A549 treated with CORT108297 at 1 μM for 4 hours (cell line): ENCODE measurements at places on chromosomes 7 and 10. TPM values are rescaled to one million over a fixed set of nuclear protein-coding genes. Genes with fewer than 3 reads are reported as not detected.

The CPXM2 gene
- not detected in 5 replicates for total RNA-seq

The GNG11 gene
- 34.6 to 38.9 TPM (median 35.4 TPM) in 5 replicates for total RNA-seq

The ELFN1 gene
- 0.35 to 0.48 TPM (median 0.37 TPM) in 5 replicates for total RNA-seq

The TRUB1 gene
- 12.9 to 16.1 TPM (median 15.7 TPM) in 5 replicates for total RNA-seq

The HOXA1 gene
- total RNA-seq = 2.5 to 4.0 TPM (median 3.5 TPM) in 5 replicates

The RBP3 gene
- total RNA-seq = not detected in 5 replicates

The CALML3 gene
- 0.02 TPM in 1 of 5 replicates, not detected in the others for total RNA-seq

The MLXIPL gene
- total RNA-seq = 0.45 to 2.1 TPM (median 1.1 TPM) in 5 replicates

The RASSF4 gene
- 1.6 to 2.2 TPM (median 1.8 TPM) in 5 replicates for total RNA-seq

The SPDYE3 gene
- not detected in 5 replicates for total RNA-seq

The GRM8 gene
- total RNA-seq = 0.24 to 0.52 TPM in 2 of 5 replicates, not detected in the others

The MCU gene
- 30.3 to 40.5 TPM (median 35.7 TPM) in 5 replicates for total RNA-seq

The PLCE1 gene
- total RNA-seq = 4.3 to 5.8 TPM (median 5.2 TPM) in 5 replicates

The SPDYE16 gene
- total RNA-seq = 0.03 to 0.14 TPM (median 0.05 TPM) in 3 of 5 replicates, not detected in the others
